ENCODE measurements at places on chromosomes 7 and 10.
A peak's percentile ranks its signal among the peaks of the same experiment; 100 is the strongest.

DNA sequence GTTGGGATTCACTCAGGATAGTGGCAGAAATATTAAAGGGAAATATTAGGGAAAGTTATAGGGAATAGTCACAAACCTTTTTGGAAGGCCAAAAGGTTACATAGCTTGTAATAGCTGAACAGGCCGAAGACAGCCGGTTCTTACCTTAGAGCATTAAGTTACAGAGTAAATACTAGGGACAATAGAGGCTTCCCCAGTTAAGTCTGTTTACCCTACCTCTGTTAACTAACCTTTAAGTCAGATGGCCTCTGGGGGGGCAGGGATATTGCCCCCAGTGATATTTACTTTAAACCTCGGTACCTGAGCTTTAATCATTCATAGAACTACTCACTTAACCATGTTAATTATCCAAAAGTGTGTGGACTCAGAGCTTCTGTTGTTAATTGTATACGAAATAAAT, 7.4 kb downstream of the POLR1F start:
- no peak for DNase-seq

DNA sequence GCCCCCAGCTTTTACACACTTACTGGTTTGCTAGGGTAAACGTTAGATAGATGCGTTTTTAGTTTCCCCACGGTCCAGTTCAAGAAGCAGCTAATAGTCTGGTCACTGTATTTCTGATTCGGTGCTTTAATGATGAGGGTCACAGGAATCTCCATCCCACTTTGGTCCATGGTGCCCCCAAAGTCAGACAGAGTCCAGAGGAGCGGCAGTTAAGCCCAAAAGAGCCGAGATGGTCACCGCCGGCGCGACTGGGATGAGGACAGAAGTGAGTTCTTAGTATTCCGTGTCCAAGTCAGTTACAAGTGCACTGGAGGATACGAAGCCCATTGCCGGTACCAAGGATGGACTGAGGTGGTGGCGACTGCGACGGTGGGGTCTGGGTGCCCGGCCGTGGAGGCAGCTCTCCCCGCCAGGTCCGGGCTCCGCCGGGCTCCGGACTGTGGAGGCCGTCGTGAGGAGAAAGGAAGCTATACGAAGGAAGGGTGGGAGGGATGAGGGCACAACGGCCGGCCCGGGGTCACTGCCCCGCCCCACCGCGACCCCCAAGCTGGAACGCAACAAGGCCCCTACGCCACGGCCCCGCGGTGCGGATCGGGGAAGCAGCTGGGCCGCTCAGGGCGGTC, 663 bp downstream of the HERPUD2 start:
- DNase-seq, result no peak

GRCh38 chr7:96100737-96101136, 221.2 kb downstream of the SLC25A13 start:
- no peak for DNase-seq

DNA sequence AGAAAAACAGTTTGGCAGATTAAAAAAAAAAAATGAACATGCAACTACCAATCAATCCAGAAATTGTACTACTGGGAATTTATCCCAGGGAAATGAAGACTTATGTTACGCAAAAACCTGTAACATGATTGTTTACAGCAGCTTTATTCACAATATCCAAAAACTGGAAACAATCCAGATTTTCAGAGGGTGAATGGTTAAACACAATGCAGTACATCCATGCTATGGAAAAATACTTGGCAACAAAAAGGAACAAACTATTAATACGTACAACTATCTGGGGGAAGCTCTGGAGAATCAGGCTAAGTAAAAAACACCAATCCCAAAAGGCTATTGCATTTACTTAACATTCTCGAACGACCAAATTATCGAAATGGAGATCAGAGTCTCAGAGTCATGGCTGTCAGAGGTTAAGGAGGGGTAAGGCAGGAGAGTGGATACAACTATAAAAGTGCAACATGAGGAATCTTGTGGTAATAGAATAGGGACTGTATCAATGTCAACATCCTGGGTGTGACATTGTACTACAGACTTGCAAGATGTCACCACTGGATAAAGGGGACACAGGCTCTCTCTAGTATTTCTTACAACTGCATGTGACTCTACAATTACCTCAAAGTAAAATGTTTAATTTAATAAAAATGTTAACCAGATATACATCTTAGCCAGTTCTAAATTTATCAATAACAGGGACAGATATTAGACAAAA, 21.5 kb upstream of the RUFY2 start:
- DNase-seq, result no peak

DNA sequence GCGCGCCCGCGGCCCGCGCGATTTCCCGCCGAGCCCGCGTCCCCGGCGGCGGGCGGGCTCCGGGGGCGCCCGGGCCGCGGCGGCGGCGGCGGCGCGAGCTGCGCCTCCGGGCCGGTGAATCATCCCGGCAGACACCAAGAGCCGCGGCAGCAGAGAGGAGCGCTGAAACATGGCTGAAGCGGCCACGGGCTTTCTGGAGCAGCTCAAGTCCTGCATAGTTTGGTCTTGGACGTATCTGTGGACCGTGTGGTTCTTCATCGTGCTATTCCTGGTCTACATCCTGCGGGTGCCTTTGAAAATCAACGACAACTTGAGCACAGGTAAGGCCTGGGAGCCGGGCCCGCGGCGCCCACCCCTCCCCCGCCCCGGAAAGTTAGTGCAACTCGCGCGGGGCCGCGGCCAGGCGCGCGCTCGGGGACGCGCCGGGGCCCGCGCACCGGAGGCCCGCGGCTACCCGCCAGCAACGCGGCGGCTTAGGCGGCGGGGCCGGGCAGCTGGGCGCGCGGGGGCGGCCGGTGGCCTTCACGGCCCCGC, at the start of gene ST7:
Gene ST7 (plus strand): TSS at position 130 of the 534 bp plus-strand sequence. CDS start 40 bp downstream, at position 170.
- DNase-seq, result peak; percentile 83

GRCh38 chr7:36487756-36488336, 98.2 kb downstream of the ANLN start:
- peak; percentile 23 for DNase-seq

- DNase-seq, result no peak
Measured at GRCh38 chr7:101166909-101167644, 1.7 kb upstream of the VGF start.

DNA sequence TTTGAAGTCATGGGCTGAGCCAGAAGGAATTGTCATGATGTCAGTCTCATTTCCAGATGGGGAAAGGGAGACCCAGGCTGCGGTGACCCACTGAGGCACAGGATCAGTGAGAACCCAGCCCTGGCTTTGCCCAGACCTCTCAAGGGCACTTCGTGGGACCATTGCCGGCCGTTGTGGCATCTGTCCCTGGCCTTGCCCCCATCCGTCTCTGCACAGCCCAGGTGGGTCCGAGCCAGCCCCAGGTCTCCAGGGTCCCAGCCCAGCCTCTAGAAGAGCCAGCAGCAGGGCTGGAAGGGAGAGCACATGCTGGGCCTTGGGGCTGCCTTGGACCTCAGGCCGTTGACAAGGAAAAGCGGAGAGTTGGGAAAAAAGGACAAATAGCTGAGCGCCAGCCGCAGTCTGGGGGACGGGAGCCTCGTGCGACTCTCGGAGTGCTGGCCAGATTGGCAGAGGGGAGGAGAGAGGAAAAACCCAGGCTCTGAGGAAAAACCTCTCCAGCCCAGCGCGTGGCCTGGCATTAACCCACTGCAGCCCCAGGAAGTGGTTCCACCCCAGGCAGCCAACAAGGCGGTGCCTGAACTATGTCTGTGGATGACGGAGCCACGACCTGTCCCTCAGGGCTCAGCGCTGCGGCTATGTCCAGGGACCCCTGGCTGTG, 30.2 kb downstream of the GRIFIN start:
- DNase-seq, result no peak

GRCh38 chr7:124667312-124668153, 98.1 kb downstream of the GPR37 start:
- DNase-seq, result no peak

GRCh38 chr10:113157441-113157840, 207.4 kb downstream of the TCF7L2 start:
- DNase-seq, result no peak

DNA sequence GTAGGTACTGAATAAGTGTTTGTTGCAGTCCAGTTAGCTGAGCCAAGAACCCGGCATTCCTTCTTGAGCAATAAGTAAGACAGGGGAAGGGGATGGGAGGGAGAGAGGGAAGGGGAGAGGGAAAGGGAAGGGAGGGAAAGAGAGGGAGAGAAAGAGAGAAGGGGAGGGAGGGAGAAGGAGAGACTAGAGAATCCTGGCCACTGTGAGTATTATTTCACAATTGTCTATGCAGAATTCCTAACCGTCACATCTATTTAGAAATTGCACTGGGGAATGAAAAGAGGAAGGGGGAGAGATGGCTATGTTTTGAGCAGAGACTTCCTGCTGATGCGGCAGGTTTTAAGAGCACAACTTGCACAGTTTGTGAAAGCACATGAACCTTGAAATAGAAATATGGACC, 251.4 kb upstream of the ZMIZ1 start:
- DNase-seq, result no peak

GRCh38 chr7:67209256-67209655, 212.6 kb downstream of the TYW1 start:
- no peak for DNase-seq

- DNase-seq, result peak; percentile 45
Measured at GRCh38 chr7:128167042-128167701, 73.9 kb upstream of the LEP start.

DNA sequence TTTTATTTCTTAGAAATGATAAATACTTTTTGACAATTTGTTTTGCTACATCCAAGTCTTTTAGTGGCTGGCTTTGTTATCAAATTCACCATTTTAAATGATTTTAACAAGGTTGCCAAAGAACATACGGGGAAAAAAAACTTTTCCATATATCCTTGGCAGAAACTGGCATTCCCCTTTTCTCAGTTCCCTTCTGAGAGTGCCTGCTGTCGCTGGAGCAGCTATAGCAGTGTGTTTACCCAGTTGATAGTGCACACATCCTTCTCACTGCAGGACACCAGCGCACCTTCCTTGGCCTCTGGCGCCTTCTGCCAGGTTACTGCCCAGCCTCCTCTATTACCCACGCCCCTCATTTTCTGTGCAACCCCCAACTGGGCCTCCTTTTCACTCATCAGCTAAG, 94.1 kb downstream of the ALOX5 start:
- DNase-seq, result no peak

GRCh38 chr7:155337946-155338631, 40.4 kb downstream of the INSIG1 start:
- no peak for DNase-seq

- DNase-seq, result peak; percentile 95
Measured at GRCh38 chr7:92833024-92833765, 3.2 kb downstream of the CDK6 start.

DNA sequence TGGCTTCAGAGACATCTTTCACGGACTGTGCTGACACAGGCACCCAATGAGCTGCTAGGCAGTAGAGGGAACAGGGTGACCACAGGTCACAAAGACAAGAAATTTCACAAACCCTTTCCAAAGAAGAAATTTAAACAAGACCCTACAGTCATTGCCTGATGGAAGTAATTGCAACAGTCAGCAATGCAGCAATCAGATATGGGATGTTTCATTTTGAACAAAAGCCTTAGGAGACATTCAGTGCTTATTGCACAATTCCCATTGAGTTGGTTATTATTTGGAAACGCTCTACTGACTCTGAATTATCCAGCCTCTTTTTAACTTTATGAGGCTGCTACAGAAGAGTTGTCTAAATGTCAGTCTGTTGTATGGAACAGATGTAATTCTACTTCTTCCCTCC, 85.5 kb downstream of the ETV1 start:
- no peak for DNase-seq

DNA sequence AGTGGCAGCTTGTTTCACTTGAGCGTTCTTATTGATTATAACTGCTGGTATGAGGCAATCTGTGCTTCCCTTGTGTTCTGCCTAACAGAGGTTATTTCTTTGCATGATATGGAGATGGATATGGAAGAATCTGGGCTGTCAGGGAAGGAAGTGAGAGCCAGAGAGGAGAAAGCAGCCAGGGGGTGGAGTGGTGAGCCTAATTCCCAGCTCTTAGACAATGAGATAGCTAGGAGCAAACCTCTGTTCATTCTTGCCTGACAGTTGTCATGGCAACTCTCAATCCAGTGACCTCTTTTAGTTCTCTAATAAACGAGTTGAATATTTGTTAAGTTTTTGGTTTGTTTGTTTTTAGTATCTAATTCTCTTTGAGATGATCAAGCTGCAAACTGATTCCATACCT, 214.3 kb downstream of the NRG3 start:
- no peak for DNase-seq

GRCh38 chr10:132962623-132963429, 20.5 kb upstream of the CFAP46 start:
- no peak for DNase-seq

GRCh38 chr10:114780577-114781184, 40.9 kb upstream of the FHIP2A start:
- no peak for DNase-seq

Measured in activated CD4-positive, alpha-beta T cell treated with anti-CD3 and anti-CD28 coated beads for 36 hours (primary cell).